ENCODE measurements at places on chromosomes 12 and 14. TPM values are rescaled to one million over a fixed set of nuclear protein-coding genes. Genes with fewer than 3 reads are reported as not detected.

The APEX1 gene
- total RNA-seq = 66.6 TPM

The KRT83 gene
- total RNA-seq = not detected

The CIROP gene
- total RNA-seq = 1.0 TPM

The PLEKHH1 gene
- total RNA-seq = 0.33 TPM

The MANSC4 gene
- 0.17 TPM for total RNA-seq

The TAS2R9 gene
- total RNA-seq = not detected

The ELK3 gene
- 13.1 TPM for total RNA-seq

DNA sequence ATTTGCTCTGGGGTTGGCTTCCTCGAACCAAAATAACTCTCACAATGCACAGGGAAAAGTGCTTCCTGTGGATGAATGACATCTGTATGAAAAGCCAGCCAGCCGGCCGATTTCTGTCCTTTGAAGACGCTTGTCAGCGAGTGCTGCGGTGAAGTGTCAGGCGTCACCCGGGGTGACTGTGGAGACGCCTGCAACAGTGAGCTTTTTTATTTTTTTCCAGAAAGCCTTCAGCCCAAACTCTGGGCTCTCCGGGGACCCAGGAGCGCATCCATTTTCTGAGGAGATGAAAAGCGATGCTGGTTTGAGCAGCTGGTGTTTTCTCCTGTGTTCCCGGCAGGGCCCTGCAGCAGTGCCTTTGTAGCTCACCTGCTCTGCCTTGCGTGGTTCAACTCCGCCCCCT lies 147.9 kb upstream of the MYL2 start:
- DNase-seq = no peak
- no peaks in the 10 kb centered on the region for H3K4me1 ChIP-seq
- no peaks in the 10 kb centered on the region for H3K27me3 ChIP-seq
- H3K36me3 ChIP-seq = no peaks in the 10 kb centered on the region

- H3K27me3 ChIP-seq = peaks cover 5% of the 10 kb centered on the region
- no peak overlapping the region for H3K4me3 ChIP-seq
- no peak for DNase-seq
- H3K27ac ChIP-seq = no peak overlapping the region
These were observed 23.7 kb downstream of the PPM1H start for GRCh38 chr12:62911286-62911685.

DNA sequence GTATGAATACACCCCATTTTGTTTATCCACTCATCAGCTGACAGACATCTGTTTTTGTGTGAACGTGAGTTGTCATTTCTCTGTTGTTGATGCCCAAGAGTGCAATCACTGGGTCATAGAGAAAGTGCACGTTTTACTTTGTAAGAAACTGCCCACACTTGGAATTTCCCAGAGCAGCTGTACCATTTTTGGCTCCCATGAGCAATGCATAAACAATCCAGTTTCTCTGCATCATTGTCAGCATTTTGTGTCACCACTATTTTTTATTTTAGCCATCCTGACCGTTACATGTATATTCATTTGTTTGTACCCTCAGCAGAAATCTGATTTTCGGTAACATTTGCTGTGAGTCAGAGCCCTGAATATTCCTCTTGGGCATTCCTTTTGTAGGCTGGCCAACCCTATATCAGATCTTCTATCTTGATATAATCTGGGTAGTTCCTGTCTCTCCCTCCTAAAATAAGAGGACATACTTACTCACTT lies 62.7 kb downstream of the RBM19 start:
- no peak overlapping the region for H3K27ac ChIP-seq
- peaks cover 3% of the 10 kb centered on the region for H3K4me1 ChIP-seq
- no peaks in the 10 kb centered on the region for H3K27me3 ChIP-seq
- H3K36me3 ChIP-seq = peaks cover 2% of the 10 kb centered on the region
- no peak overlapping the region for H3K4me3 ChIP-seq
- DNase-seq = peak; percentile 45

GRCh38 chr14:99043756-99044155 lies 228.2 kb downstream of the BCL11B start:
- H3K4me1 ChIP-seq = no peaks in the 10 kb centered on the region
- no peak for DNase-seq
- H3K36me3 ChIP-seq = no peaks in the 10 kb centered on the region
- no peaks in the 10 kb centered on the region for H3K27me3 ChIP-seq

DNA sequence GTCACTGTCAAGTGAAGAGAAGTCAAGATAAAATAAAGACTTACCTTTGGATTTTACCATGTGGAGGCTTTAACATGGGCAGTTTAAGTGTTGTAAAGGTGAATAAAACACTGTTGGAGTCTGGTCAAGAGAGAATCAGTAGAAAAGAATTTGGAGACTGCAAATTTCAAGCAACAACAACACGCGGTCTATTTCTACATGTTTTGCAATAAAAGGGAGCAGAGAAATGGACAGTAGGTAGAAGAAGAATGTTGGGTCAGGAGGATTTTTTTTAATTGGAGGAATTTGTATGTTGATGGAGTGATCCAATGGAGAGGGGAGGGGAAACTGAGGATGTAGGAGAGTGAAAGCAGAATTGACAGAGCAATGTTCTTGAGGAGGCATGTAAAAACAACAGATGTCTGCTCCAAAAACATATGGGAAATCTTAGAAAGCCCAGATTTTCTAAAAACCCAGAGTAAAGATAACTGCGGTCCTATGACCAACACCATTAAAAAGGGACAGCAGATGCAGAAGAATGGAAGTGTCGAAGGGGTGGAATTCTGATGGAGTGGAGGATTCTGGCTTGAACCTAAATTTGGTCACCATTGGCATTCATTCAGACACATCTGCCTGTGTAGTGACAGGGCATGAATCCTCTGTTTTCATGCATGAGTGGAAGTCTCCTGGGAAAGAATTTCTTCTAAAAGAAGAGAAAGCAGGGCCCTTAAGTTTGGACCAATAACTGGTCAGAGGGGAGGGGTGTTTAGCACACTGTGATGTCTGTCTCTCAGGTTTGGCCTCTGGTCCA lies 68.0 kb upstream of the OSBPL8 start:
- DNase-seq = peak; percentile 29
- no peak overlapping the region for H3K4me3 ChIP-seq
- H3K27ac ChIP-seq = no peak overlapping the region
- no peaks in the 10 kb centered on the region for H3K36me3 ChIP-seq
- H3K4me1 ChIP-seq = no peaks in the 10 kb centered on the region

DNA sequence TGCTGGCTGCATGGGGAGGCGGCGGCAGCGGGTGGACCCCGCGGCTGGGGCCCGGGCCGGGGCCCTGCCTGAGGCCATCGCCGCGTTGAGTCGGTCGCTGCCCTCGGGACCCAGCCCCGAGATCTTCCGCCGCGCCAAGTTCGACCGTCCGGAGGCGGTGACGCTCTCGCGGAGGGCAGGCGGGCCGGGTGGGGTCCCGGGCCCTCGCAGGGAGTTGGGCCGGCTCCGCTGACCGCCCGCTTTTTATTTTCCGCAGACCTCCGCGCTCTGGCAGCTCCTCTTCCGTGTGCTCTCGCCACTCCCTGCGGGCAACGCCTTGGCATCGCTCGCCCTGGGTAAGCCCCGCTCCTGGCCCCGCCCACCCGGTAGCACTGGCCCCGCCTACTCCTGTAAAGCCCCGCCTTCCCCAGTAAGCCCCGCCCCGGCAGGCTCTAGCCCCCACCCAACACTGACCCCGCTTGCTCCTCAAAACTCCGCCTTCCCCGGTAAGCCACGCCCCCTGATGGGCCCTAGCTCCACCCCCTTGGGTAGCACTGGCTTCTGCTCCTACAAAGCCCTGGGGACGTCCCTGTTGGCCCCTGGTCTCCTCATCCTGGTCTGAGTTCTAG lies 424 bp downstream of the TEDC1 start:
- peaks cover 11% of the 10 kb centered on the region for H3K27me3 ChIP-seq
- H3K4me3 ChIP-seq = peak overlapping the region; percentile 47
- H3K4me1 ChIP-seq = peaks cover 4% of the 10 kb centered on the region
- H3K36me3 ChIP-seq = no peaks in the 10 kb centered on the region
- H3K27ac ChIP-seq = peak overlapping the region; percentile 78
- peak; percentile 38 for DNase-seq

DNA sequence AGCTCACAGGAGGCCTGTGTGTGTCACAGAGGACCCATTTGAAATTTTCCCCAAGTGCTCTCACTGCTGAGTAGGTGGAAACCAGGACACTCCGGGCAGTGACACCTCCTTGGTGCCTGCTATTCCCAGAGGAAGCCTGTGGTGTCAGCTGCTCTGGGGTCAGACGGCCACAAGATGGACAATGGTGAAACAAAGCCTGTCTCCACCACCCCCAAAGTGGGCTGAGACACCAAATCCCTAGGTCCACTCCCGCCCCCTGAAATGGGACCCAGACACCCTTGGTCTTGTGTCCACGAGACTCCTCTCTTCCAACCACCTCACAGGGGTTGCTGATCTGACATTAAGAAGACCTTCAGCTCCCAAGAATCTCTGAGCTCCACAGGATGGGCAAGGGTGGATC lies 7.0 kb downstream of the KCNH3 start:
- no peaks in the 10 kb centered on the region for H3K4me1 ChIP-seq
- no peak overlapping the region for H3K27ac ChIP-seq
- no peak overlapping the region for H3K4me3 ChIP-seq
- DNase-seq = no peak

DNA sequence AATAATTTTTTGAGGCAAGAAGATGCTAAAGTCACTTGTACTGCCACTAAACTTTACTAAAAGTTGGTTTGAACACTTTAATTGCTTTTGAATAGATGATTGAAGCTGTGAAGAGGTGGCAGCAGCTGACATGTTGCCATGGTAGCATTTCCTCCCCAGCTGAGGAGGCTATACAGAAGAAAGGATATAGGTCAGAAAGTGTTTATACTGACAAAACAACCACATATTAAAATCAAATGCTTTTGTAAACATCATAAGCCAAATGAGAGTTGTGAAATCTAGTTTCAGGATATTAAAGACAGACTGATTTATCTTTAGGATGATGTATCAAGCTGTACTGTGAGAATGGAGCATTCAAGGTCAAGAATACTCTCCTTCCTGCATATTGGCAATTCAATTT lies 41.7 kb downstream of the TSPAN19 start:
- no peak overlapping the region for H3K27ac ChIP-seq
- H3K36me3 ChIP-seq = no peaks in the 10 kb centered on the region
- H3K4me3 ChIP-seq = no peak overlapping the region

- H3K4me1 ChIP-seq = no peaks in the 10 kb centered on the region
- DNase-seq = no peak
- no peak overlapping the region for H3K27ac ChIP-seq
These were observed 19.2 kb upstream of the C12orf76 start for GRCh38 chr12:110067531-110067930.

GRCh38 chr12:94151582-94151981 lies 3.2 kb downstream of the PLXNC1 start:
- H3K27ac ChIP-seq = no peak overlapping the region
- H3K36me3 ChIP-seq = no peaks in the 10 kb centered on the region
- DNase-seq = no peak
- peaks cover 54% of the 10 kb centered on the region for H3K27me3 ChIP-seq
- no peak overlapping the region for H3K4me3 ChIP-seq

GRCh38 chr12:9619411-9620179 lies 11.9 kb upstream of the KLRB1 start:
- H3K27me3 ChIP-seq = no peaks in the 10 kb centered on the region
- H3K36me3 ChIP-seq = no peaks in the 10 kb centered on the region
- no peak overlapping the region for H3K27ac ChIP-seq
- H3K4me1 ChIP-seq = no peaks in the 10 kb centered on the region
- DNase-seq = no peak

- H3K4me1 ChIP-seq = peaks cover 17% of the 10 kb centered on the region
- DNase-seq = peak; percentile 67
- no peaks in the 10 kb centered on the region for H3K36me3 ChIP-seq
- H3K27me3 ChIP-seq = no peaks in the 10 kb centered on the region
- H3K27ac ChIP-seq = no peak overlapping the region
These were observed 72.2 kb downstream of the BORCS5 start for GRCh38 chr12:12428961-12429657.

GRCh38 chr14:80202888-80203562 lies 8.3 kb downstream of the DIO2 start:
- H3K36me3 ChIP-seq = no peaks in the 10 kb centered on the region
- no peaks in the 10 kb centered on the region for H3K27me3 ChIP-seq
- no peak for DNase-seq
- no peaks in the 10 kb centered on the region for H3K4me1 ChIP-seq

DNA sequence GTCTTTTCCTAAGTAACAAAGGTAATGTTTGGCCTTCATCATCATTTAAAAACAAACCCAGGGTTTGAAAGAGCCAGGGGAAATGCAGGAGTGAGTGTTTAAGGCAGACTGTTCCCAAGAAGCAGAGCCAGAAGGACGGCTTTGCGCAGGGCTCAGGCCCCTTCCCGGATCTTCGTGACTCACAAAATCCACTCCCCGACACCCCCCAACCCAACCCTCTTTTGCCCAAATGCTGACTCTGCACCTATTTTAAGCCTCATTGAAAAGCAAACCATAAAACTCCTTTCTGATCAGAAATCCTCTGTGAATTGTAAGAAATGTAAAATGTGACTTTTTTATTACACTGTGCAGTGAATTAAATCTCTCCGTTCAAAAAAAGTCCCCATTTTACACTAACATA lies 67.5 kb downstream of the SETD3 start:
- DNase-seq = peak; percentile 35
- no peaks in the 10 kb centered on the region for H3K4me1 ChIP-seq
- no peak overlapping the region for H3K4me3 ChIP-seq
- H3K27ac ChIP-seq = no peak overlapping the region
- no peaks in the 10 kb centered on the region for H3K36me3 ChIP-seq

- H3K27me3 ChIP-seq = no peaks in the 10 kb centered on the region
- no peak overlapping the region for H3K4me3 ChIP-seq
- H3K4me1 ChIP-seq = no peaks in the 10 kb centered on the region
- H3K27ac ChIP-seq = no peak overlapping the region
These were observed 29.3 kb downstream of the NELL2 start for GRCh38 chr12:44846826-44847225.

DNA sequence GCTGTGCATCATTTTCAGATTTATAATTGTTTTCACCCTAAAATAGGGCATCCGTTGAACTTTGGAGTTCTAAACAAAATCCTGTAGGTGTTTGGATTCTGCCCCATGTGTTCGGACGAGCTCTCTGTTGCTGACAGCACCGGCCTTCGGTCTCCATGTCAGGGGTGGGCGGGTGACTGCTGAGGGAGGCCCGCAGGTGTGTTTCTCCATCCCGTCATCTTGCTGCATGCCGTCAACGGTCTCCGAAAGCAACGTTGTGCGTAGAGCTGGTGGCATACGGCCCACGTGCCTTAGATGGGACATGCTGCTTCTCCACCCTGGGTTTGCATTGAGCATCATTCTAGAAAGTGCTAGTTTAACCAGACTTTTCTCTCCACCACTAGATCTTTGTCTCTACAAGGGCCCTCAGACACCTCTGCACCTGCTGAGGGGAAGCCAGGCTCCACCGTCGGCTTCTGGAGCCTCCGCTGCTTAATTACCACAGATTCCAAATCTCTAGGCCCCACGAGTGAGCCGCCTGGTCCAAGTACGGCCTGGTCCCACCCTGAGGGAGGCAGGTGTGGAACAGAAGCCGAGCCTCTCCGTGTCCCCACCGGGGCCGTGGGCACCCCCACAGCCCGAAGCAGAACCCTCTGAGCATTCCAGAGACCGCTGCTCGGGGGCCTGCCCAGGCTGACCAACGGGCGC lies 15.7 kb upstream of the AMN start:
- no peaks in the 10 kb centered on the region for H3K27me3 ChIP-seq
- H3K4me3 ChIP-seq = no peak overlapping the region
- DNase-seq = no peak

- no peak overlapping the region for H3K27ac ChIP-seq
- H3K36me3 ChIP-seq = no peaks in the 10 kb centered on the region
- no peaks in the 10 kb centered on the region for H3K27me3 ChIP-seq
- DNase-seq = no peak
These were observed 4.6 kb downstream of the CCDC85C start for GRCh38 chr14:99599393-99599792.

GRCh38 chr14:55446833-55447232 lies 6.4 kb upstream of the TBPL2 start:
- no peaks in the 10 kb centered on the region for H3K27me3 ChIP-seq
- H3K4me3 ChIP-seq = peak overlapping the region; percentile 3
- DNase-seq = peak; percentile 91
- H3K27ac ChIP-seq = peak overlapping the region; percentile 73
- H3K36me3 ChIP-seq = no peaks in the 10 kb centered on the region

Data from fibroblast of lung (primary cell).